ENCODE measurements at places on chromosomes 3 and 15.

- DNase-seq: no peak
Observed at GRCh38 chr15:33021806-33022389, 172.6 kb downstream of the FMN1 start.

- no peak for DNase-seq
Observed at GRCh38 chr3:155007729-155008128, 72.4 kb upstream of the MME start.

GRCh38 chr3:63563572-63563971, 88.9 kb upstream of the SNTN start:
- no peak for DNase-seq

DNA sequence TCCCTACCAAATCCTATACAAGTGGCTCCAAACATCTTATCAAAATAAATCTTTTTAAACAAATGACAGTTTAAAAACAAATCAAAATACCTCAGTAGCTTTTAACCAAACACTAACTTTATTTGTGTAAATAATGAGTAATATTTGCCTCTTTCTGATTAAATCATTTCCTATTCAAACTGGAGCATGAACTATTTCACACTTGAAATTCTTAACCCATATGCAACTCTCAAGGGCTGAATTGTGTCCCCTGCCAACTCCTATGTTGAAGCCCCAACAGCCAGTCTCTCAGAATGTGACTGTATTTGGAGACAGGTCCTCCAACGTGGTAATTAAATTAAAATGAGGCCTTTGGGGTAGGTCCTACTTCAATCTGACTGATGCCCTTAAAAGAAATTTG, 55.9 kb upstream of the MCTP2 start:
- no peak for DNase-seq

DNA sequence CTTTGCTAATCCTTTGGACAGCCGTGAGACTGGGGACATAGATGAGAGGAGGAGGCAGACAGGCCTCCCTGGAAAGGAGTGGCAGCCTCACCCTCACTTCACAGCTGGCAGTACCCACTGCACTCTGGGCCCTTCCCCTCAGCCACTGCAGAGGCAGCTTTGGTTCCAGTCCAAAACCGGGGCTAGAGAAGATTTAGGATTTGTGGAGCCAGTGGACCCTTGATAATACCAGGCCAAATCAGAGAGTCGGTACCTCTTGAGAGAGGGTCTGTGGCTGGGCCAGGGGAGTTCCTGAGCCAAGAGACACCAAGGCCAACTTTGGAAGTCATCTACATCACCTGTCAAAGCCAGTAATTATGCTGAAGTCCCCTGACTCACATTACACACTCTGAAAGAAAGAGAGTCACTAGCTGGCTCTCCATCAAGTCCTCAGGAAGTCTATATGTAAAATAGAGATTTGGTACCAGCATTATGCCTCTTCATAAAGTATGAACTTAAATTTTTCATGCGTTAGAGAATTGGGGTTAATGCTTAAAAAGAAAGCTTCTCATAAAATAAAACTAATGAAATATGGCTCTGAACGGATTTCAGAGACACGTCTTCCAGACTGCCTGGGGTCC, 244.1 kb upstream of the SEMA6D start:
- no peak for DNase-seq

DNA sequence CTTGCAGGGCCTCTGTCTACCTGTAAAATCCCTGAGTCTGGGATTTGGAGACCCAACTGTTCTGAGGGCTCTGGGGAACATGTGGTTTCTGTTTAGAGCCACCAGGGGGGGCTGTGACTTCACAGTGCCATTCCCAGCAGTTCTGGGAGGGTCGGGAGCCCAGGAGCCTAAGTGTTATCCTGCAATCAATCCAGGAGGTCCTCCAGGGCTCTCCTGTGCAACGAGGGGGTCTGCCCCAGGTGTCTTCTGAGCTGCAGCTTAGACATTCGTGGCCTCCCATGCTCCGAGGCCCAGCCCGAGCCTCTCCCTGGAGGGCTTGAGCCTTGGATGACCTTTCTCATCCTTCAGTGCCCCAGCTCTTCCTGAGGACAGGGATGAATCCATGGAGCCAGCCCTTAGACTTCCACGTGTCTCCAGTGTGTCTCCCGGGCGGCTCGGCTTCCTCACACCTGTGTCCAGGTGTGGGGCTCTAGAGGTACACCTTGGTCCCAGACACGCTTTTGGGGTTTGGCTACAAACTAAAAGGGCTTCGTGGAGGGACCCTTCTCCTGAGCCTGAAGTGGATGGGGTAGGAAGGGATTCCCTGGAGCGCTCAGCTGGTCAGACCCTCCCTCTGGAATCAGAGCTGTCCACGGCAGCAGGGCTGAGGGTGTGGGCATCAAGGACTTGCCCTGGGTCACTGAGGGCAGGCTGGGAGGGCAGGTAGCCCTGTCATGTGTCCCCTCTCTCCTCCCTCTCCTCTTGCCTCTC, 20.3 kb upstream of the ABTB1 start:
- DNase-seq: peak; percentile 61

- no peak for DNase-seq
Observed at GRCh38 chr3:131616719-131617118, 113.9 kb upstream of the MRPL3 start.

DNA sequence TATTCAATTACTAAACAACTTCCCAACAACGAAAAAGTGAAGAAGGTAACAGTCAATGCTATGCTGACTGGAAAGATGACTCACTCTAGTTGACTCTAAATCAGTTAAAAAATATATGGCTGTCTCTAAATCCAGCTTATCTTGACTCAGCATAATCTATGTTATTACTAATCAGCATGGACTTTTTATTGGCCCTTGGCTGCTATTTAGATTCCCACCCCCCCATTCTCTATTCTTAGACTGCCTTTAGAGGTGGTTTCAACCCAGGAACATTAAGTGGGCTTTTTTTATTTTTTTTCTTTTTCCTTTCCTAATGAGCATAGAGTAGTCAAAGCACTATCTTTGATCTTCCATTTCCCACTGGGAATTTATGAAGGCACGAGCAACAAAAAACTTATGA, 1.9 kb downstream of the PCOLCE2 start:
- DNase-seq: no peak

- DNase-seq: no peak
Observed at GRCh38 chr3:117411971-117412370, 702.4 kb downstream of the TUSC7 start.

GRCh38 chr15:71512682-71513006, 297.7 kb upstream of the NR2E3 start:
- no peak for DNase-seq

GRCh38 chr3:46979958-46980497, 562 bp downstream of the NBEAL2 start:
- DNase-seq: peak; percentile 70

- DNase-seq: no peak
Observed at GRCh38 chr3:106126067-106126845, 257.4 kb upstream of the CBLB start.

- DNase-seq: no peak
Observed at GRCh38 chr15:38242055-38242454, 10.6 kb upstream of the SPRED1 start.

- no peak for DNase-seq
Observed at GRCh38 chr3:46578973-46579755, 13.1 kb upstream of the LRRC2 start.

DNA sequence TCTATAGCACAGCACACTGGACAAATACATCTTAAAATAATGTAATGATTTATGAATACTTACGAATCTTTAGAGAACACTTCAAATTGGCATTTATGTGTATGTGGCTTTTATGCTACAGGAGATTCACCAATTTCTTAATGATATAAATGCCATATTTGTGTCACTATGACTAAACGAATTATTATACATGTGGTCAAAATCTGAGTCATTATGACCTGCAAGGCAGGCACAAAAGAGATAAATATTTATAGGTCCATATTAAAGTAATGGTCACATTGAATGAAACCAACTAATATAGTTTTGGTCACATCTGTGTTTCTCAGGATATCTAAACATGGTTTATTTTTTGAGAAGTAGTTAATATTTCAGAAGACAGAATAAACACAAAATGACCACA, 232.3 kb upstream of the SEMA6D start:
- no peak for DNase-seq

DNA sequence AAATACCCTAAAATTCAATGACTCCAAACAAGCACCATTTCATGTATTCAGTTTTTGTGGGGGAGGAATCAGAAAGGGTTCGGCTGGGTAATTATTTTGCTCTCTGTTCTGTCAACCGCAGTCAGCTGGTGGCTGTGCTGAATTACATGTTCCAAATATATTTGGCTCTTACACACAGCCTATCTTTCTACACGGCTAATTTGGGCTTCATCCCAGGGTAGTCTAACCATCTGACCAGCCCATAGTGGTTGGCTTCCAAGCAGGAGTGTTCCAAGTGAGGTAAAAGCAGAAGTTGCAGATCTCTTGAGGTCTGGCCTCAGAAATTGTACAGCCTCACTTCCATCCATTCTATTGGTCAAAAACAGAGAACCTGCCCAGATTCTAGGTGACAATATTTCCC, 760.8 kb upstream of the SEMA6D start:
- peak; percentile 38 for DNase-seq

DNA sequence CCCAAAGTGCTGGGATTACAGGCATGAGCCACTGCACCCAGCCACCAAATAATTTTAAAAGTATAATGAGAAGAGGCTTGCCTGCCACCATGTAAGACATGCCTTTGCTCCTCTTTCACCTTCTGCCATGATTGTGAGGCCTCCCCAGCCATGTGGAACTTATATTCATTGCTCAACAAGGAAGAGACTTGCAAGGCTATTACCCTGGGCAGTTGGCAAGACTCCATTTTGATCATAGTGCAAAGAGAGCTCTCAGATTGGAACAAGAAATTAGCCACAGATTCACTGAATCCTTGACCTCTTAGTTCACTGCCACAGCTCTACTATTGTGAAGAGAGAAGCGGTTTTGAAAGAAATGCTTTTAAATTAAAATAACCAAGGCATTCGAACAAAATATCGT, 6.1 kb downstream of the SCAP start:
- DNase-seq: no peak

- DNase-seq: no peak
Observed at GRCh38 chr15:91854639-91854990, 1.1 kb downstream of the SLCO3A1 start.

GRCh38 chr3:180402471-180403073, 199.4 kb upstream of the TTC14 start:
- DNase-seq: no peak

DNA sequence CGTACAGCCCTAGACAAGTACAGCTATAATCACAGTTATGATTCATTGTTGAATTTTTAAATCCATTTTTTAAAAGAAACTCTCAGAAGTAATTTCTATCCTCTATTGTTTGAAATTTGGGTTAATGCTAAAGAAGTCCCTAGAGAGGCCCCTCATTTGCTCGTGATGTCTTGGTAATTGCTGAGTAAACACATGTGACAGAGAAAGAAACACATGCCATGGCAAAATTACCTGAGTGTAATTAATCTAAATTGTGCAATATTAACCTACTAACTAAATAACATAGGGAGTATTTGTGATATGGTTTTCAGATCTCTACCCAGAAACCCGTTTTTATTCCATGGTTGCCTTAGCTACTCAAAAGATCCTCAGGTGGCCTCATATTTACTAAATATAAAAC, 10.8 kb downstream of the NEK10 start:
- no peak for DNase-seq

DNA sequence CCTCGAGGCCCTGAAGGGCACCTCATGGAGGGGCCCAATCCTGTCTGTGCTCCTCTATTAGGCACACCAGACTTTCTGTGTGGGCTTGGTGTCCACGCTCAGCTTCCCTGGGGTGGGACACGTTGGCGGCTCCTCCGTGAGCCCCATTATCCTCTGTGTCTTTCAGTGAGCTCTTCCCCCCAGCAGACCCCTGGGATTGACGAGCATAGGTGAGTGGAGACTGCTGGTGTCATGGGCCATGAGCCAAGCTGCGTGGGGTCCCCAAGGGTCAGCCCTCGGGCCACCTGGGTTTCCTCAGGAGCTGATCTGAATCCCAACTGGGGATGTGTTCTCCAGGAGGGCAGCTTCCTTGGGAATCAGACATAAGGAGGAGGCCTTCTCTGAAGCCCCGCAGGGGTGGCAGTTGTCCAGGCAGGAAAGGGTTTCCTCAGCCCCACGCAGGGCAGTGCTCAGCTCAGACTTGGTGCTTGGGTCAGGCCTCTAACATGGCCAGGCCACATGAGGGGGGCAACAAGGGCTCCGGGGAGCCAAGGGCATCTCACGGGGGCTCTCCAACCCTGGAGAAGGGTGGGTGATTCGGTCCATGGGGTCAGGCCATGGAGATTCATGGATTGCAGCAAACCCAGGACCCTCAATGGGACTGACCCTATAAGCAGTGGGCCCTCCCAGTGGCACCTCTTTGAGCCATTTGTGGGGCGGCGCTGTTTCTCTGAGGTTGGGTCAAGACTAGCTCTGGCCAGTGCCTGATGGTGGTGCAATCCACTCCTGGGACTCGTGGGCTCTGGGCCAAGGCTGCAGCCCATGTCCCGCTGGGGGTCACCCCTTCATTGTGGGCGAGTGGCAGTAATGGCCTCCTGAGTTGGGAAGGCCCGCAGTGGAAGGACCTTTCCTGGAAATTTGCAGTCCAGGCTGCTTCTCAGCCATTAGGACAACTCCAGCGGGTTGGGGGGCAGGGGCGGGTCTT, 222.5 kb downstream of the SNRPN start:
- no peak for DNase-seq

DNA sequence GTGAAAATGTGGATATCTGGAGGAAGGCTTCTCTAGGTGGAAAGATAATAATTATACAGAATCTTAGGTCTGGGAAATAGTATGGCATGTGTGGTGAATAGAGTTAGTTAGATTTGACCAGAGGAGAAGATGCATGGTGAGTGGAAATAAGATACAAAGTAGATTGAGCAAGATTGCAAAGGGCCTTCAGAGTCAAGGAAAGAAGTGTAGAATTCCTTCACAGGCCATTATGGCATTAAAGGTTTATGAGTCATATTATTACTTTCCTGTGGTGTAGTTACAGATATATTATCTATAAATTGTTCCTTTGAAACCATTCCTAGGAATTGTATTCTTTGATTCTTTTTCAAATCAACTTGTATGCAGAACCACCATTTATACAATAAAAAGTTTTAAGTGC, 660.3 kb downstream of the SI start:
- no peak for DNase-seq

- no peak for DNase-seq
Observed at GRCh38 chr15:64571857-64572291, 111.5 kb downstream of the ZNF609 start.

- DNase-seq: no peak
Observed at GRCh38 chr3:28081533-28081947, 159.9 kb upstream of the CMC1 start.

GRCh38 chr15:92989470-92989869, 89.3 kb downstream of the CHD2 start:
- DNase-seq: no peak

DNA sequence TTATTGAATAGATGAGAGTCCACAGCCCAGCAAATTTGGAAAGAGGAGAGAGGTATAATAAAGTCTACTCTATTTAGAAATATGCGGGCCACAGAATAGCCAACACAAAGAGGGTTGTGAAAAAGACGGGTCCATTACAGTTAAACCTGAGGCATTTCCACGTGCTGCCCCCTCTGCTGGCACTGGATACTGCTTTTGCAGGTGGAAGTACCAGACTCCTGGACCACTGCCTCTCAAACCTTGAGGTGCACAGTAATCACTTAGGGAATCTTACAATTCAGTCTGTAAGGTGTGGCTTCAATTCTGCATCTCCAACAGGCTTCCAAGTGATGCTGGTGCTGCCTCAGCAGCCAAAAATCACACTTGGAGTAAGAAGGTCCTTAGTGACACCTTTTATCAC, 3.0 kb upstream of the TFDP2 start:
- DNase-seq: no peak

- peak; percentile 93 for DNase-seq
Observed at GRCh38 chr3:172153335-172153861, 114.0 kb downstream of the FNDC3B start.

Data from heart left ventricle (tissue), 16 donors.